Endothelial cell of umbilical vein (primary cell): ENCODE measurements at places on chromosomes 4 and X. TPM values are rescaled to one million over a fixed set of nuclear protein-coding genes. Genes with fewer than 3 reads are reported as not detected.

Gene FRMPD4
- not detected in 2 replicates for total RNA-seq

Gene ATP5ME
- 303 and 310 TPM in 2 replicates for total RNA-seq

Gene CCNA2
- total RNA-seq: 63.1 and 65.4 TPM in 2 replicates

Gene ZDHHC15
- total RNA-seq: not detected in 2 replicates

Gene ELOVL6
- total RNA-seq: 21.7 and 26.1 TPM in 2 replicates

Gene DCK
- 18.0 and 19.9 TPM in 2 replicates for total RNA-seq

Gene ALAS2
- total RNA-seq: not detected in 2 replicates

Gene RS1
- total RNA-seq: not detected in 2 replicates

Gene SPANXN4
- total RNA-seq: not detected in 2 replicates

Gene GYPE
- total RNA-seq: not detected in 2 replicates

Gene SSX2B
- total RNA-seq: not detected in 2 replicates

GRCh38 chr4:88043001-88043400, 35.6 kb downstream of the PKD2 start:
- no peak overlapping the region for H3K27ac ChIP-seq
- H3K4me1 ChIP-seq: peaks cover 11% of the 10 kb centered on the region
- H3K36me3 ChIP-seq: peaks cover 33% of the 10 kb centered on the region
- peak; percentile 59 for DNase-seq
- H3K27me3 ChIP-seq: no peaks in the 10 kb centered on the region
- no peak overlapping the region for H3K4me3 ChIP-seq

DNA sequence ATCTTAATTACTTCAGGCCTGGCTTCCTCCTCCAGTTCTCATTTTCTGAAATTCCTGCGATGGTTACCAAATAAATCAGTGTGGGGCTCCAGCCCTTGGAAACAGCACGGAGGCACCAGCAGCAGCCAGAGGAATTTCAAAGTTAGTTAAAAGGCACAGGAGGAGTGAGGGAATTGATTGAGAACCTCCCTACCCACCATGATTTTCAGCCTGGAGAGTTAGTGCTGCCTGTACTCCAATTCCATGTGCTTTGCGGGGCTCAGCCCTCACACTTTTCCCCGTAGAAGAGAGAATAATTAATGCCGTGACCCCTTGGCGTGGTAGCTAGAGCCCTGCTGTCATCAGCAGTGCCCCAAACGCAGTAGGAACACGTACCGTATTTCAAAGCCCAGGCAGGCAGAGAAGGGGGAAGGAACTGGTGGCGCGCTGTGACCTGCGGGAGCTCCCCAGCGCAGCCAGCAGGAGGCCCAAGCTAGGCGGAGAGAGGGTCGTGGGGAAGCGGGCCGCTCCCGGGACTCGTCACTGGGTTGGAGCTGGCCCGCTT, 84.0 kb upstream of the IGFBP7 start:
- no peak overlapping the region for H3K27ac ChIP-seq
- peaks cover 10% of the 10 kb centered on the region for H3K27me3 ChIP-seq
- no peaks in the 10 kb centered on the region for H3K36me3 ChIP-seq
- H3K4me3 ChIP-seq: no peak overlapping the region
- no peaks in the 10 kb centered on the region for H3K4me1 ChIP-seq

- no peak overlapping the region for H3K4me3 ChIP-seq
- H3K27me3 ChIP-seq: no peaks in the 10 kb centered on the region
- no peaks in the 10 kb centered on the region for H3K36me3 ChIP-seq
- H3K4me1 ChIP-seq: no peaks in the 10 kb centered on the region
- H3K27ac ChIP-seq: no peak overlapping the region
- DNase-seq: no peak
Observed at GRCh38 chr4:153332936-153333335, 11.6 kb upstream of the MND1 start.

- H3K27ac ChIP-seq: no peak overlapping the region
- H3K4me1 ChIP-seq: peaks cover 4% of the 10 kb centered on the region
- H3K36me3 ChIP-seq: no peaks in the 10 kb centered on the region
- no peak overlapping the region for H3K4me3 ChIP-seq
Observed at GRCh38 chr4:88320224-88320779, 35.9 kb upstream of the PPM1K start.

DNA sequence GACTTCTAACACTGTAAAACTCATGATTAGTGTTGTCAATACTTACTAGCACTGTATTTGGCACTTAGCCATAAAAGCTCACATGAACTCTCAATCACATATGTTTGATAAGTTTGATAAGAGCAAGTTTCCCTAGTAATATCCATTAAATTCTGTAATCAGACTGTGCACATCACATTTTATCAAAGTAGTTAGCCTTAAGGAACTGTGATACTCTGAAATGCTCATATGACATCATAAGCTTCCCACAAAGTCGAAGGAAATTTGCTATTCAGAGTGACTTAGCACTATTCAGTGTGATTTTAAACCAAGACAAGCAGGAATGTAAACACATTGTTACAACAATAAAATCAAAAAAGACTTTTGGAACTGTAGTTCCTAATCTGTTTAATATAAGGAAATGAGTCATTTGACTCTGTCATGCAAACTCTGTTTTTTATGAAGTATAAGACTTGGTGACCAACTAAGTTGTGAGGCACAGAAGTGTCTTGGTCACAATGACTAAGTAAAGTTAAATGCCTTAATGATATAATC, 6.7 kb downstream of the SLC7A11 start:
- H3K27me3 ChIP-seq: no peaks in the 10 kb centered on the region
- H3K4me3 ChIP-seq: no peak overlapping the region
- H3K36me3 ChIP-seq: no peaks in the 10 kb centered on the region

DNA sequence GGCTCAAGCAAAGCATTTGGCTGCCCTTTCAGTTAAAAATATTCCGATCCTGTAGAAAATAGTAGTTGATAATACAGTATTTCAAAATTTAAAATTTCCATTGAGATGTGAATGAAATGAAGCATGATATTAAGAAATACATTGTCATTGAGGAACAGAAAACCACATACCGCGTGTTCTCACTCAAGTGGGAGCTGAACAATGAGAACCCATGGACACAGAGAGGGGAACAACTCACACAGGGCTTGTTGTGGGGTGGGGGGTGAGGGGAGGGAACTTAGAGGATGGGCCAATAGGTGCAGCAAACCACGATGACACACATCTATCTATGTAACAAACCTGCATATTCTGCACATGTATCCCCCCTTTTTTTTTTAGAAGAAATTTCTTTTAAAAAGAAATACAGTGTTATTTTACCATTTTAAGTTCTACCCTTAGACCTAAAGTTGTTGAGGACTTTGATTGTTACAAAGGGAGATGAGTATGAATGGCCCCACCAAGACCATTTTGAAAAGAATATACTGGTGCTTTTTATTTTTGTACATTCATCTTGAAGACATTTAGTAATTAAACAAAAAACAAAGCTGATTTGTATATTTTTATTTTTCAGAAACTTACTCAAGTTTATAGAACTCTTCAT, 52.0 kb upstream of the IL13RA1 start:
- H3K36me3 ChIP-seq: no peaks in the 10 kb centered on the region
- H3K27me3 ChIP-seq: no peaks in the 10 kb centered on the region
- no peak overlapping the region for H3K4me3 ChIP-seq
- H3K27ac ChIP-seq: no peak overlapping the region
- DNase-seq: no peak

DNA sequence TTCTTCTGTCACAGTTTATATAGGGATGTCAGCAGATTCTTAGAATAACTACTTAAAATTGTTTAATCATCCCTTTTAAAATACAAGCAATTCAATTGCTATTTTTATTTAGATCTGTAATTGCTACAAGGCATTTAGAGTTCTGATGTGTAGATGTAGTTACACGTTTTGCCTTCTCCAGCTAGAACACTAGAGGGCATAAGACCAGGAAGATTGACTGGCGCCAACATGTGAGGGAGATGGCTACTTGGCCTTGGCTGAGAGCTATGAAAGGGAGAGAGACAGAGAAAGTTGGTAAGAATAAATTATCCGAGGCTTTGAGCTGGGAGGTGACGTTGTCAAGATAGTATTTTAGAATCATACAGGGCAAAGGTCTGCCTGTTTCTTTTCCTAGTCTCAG, 563.7 kb upstream of the PRKX start:
- H3K4me1 ChIP-seq: no peaks in the 10 kb centered on the region
- H3K27ac ChIP-seq: no peak overlapping the region
- no peak overlapping the region for H3K4me3 ChIP-seq
- H3K36me3 ChIP-seq: no peaks in the 10 kb centered on the region
- no peaks in the 10 kb centered on the region for H3K27me3 ChIP-seq
- no peak for DNase-seq

- no peaks in the 10 kb centered on the region for H3K36me3 ChIP-seq
- no peak overlapping the region for H3K27ac ChIP-seq
- H3K27me3 ChIP-seq: peaks cover 34% of the 10 kb centered on the region
Observed at GRCh38 chr4:794900-795725, 30.8 kb downstream of the CPLX1 start.

DNA sequence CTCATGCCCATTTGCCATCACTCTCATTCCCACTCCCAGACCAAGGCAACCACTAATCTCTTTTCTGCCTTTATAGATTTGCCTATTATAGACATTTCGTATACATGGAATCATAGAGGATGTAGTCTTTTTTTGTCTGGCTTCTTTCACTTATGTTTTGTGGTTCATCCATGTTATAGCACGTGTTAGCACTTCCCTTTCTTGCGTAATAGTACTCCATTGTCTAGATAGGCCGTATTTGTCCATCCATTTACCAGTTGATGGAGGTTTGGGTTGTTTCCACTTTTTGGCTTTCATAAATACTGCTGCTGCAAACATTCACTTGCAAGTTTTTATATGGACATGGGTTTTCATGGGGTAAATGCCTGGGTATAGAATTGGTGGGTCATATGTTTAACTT, 48.4 kb downstream of the KIF4A start:
- no peaks in the 10 kb centered on the region for H3K4me1 ChIP-seq
- H3K27ac ChIP-seq: no peak overlapping the region
- no peak for DNase-seq

GRCh38 chr4:88075336-88075735, 67.9 kb downstream of the PKD2 start:
- H3K27ac ChIP-seq: no peak overlapping the region
- no peaks in the 10 kb centered on the region for H3K4me1 ChIP-seq
- no peaks in the 10 kb centered on the region for H3K27me3 ChIP-seq
- no peak overlapping the region for H3K4me3 ChIP-seq

DNA sequence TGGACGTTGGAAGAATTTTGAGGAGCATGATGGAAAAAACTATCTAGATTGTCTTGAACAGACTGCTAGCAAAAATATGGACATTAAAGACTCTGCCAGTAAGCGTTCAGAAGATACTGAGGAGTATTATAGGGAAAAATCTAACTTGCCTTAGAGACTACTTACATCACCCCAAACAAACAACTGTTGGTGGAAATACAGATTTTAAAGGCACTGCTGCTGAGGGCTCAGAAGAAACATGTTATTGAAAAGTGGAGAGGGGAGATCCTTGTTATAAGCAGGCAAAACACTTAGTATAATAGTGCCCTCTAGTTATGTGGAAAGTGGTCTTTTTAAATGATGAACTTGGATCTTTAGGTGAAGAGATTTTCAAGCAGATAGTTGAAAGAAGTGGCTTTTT, 29.2 kb downstream of the MAD2L1 start:
- no peaks in the 10 kb centered on the region for H3K36me3 ChIP-seq
- H3K4me3 ChIP-seq: no peak overlapping the region
- no peak for DNase-seq
- H3K27ac ChIP-seq: no peak overlapping the region
- H3K27me3 ChIP-seq: no peaks in the 10 kb centered on the region

DNA sequence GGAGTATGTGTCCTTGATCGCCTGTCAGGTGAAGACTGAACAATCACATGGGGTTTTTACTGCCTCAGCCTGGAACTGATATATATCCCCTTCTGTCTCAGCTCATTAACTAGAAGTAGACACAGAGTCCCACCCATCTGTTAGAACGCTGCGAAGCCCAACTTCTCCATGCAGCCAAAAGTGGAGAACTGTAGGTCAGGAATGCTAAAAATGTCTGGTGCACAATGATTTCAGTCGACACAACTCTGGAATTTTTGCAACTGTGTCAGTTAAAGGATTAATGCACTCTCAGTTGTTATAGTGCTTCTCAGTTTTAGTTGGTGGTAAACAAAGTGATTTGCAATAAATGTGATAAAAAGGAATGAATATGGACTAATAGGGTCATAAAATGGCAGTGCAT, 287.2 kb downstream of the INPP4B start:
- no peak overlapping the region for H3K27ac ChIP-seq
- no peaks in the 10 kb centered on the region for H3K4me1 ChIP-seq

- no peaks in the 10 kb centered on the region for H3K27me3 ChIP-seq
- H3K36me3 ChIP-seq: no peaks in the 10 kb centered on the region
- no peak overlapping the region for H3K4me3 ChIP-seq
- no peaks in the 10 kb centered on the region for H3K4me1 ChIP-seq
- no peak for DNase-seq
- no peak overlapping the region for H3K27ac ChIP-seq
Observed at GRCh38 chrX:69034451-69034850, 130.8 kb downstream of the PJA1 start.

- H3K4me1 ChIP-seq: no peaks in the 10 kb centered on the region
- H3K27me3 ChIP-seq: no peaks in the 10 kb centered on the region
- no peaks in the 10 kb centered on the region for H3K36me3 ChIP-seq
- DNase-seq: no peak
- H3K27ac ChIP-seq: no peak overlapping the region
- H3K4me3 ChIP-seq: no peak overlapping the region
Observed at GRCh38 chr4:64305565-64306254, 103.5 kb downstream of the TECRL start.

- DNase-seq: no peak
- no peak overlapping the region for H3K27ac ChIP-seq
- no peaks in the 10 kb centered on the region for H3K4me1 ChIP-seq
- no peaks in the 10 kb centered on the region for H3K36me3 ChIP-seq
- H3K4me3 ChIP-seq: no peak overlapping the region
- H3K27me3 ChIP-seq: no peaks in the 10 kb centered on the region
Observed at GRCh38 chr4:8058031-8058479, 100.6 kb downstream of the ABLIM2 start.

- no peaks in the 10 kb centered on the region for H3K36me3 ChIP-seq
- no peak for DNase-seq
- H3K27me3 ChIP-seq: no peaks in the 10 kb centered on the region
- no peak overlapping the region for H3K4me3 ChIP-seq
- no peak overlapping the region for H3K27ac ChIP-seq
Observed at GRCh38 chr4:143455211-143455610, 58.3 kb upstream of the SMARCA5 start.

DNA sequence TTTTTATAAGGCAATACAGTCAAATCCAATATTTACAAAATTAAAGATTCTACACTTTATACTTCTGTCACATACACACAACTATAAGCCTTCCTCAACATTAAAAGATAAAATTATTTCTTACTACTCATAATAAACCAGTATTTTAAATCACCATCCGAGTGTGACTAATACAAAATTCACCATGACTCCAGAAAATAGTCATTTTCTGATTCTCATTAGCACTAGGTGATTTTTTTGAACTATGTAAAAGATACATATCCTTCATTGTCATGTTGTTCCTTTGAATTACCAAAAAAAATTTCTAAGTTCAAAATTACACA, 646 bp upstream of the SLC7A11 start:
- peak overlapping the region; percentile 96 for H3K27ac ChIP-seq
- peak overlapping the region; percentile 2 for H3K4me3 ChIP-seq
- no peaks in the 10 kb centered on the region for H3K36me3 ChIP-seq
- H3K27me3 ChIP-seq: no peaks in the 10 kb centered on the region
- peaks cover 18% of the 10 kb centered on the region for H3K4me1 ChIP-seq

DNA sequence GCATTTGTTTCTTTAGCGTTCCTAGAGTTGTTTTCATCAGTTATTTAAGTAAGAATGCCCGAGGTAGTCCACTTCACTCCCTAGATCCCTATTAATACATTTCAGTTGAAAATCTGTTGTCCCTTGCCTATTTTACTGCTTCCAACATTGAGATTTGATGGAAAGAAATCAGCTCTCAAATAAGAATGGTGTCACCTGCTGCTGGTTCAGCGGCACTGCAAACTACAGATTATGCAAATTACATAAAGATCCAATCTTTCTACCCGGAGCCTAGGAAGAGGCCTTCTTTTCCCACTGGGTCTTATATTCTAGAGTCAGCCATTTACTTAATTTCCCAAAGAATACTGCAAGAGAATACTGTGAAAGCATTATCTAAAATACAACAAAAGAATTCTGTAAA, 597.6 kb upstream of the MAGEB2 start:
- H3K4me1 ChIP-seq: no peaks in the 10 kb centered on the region
- DNase-seq: no peak
- H3K27me3 ChIP-seq: no peaks in the 10 kb centered on the region
- H3K27ac ChIP-seq: no peak overlapping the region
